CD4-positive, alpha-beta T cell treated with Interleukin-15 for 4 hours (primary cell): ENCODE measurements at places on chromosomes 2 and 18.

DNA sequence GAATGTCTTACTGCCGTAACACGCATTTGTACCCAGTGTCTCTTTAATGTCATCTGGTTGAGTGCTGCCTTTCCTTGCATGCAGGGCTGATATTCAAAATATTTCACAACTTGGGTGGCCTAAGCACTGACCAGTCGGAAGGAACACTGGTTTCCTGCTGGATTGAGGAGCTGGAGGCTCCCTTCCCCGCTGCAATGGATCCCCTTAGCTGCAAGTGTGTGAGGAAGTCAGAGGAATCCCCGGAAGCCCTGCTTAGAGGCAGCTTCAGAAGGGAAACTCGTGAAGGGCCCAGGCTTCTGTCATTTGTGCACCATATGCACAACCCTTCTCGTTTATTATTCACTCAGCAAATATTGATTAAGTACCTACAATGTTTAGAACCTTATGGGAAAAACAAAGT lies 33.2 kb upstream of the SP3 start:
- DNase-seq = no peak

DNA sequence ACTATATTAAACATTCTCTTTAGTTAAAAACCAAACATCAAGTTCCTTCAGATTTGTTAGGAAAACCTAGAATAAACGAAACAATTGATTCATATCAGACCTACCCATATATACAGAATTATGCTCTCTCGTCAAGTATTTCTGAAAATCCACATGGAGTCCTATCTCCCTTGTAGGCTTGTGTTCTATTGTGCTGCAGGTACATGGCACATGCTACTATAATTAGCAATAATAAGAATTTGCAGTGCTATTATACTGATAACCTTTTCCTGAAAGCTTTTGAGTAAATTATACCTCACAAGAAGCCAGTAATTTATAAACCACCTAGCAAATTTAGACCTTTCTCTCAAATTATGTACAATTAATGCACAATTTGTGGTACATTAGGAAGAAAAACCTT lies 158.6 kb upstream of the STK17B start:
- no peak for DNase-seq

- DNase-seq = no peak
Measured at GRCh38 chr2:200700856-200701255, 110.9 kb upstream of the BZW1 start.

DNA sequence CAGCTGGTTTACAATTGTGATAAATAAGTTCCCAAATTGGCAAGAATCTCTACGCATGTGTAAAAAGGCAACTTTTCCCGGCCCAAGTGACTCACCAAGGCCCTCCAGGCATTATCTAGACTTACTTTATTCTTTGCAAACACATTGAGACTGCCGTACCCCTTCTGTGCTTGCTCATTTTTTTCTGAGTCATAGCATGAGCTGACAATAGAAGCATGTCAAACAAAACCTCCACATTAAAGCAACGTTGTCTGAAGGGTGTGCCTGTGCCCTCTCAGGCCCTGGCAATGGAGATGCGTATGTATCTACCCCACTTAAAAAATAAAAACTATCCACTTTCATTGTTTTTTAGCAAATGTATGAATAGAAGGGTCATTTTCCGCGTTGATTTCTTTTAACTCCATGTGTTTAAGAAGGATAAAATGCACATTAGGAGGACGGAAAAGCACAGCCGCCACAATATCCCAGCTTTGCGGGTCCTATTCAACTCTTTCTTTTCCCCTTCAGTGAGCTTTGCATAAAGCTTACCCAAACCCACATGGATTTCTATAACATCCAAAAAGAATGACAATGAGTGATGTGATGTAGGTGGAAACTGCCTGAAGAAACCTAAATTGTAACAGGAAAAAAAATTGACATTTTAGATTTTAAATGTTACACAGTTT lies 298.2 kb downstream of the CDCA7 start:
- no peak for DNase-seq

GRCh38 chr18:361941-362310 lies 94.1 kb upstream of the THOC1 start:
- DNase-seq = no peak

- DNase-seq = no peak
Measured at GRCh38 chr2:24568551-24568950, 77.5 kb downstream of the NCOA1 start.
